G401 (cell line): ENCODE measurements at places on chromosomes 13 and 19. TPM values are rescaled to one million over a fixed set of nuclear protein-coding genes. Genes with fewer than 3 reads are reported as not detected.

PDE4C gene
- total RNA-seq, result 11.1 and 17.0 TPM in 2 replicates

RGCC gene
- 3.4 and 4.3 TPM in 2 replicates for total RNA-seq

CABP5 gene
- total RNA-seq, result not detected in 2 replicates

NLRP7 gene
- not detected in 2 replicates for total RNA-seq

ZNF584 gene
- 25.8 and 60.2 TPM in 2 replicates for total RNA-seq

SIGLEC9 gene
- total RNA-seq, result not detected in 2 replicates

PTPRS gene
- total RNA-seq, result 137 and 168 TPM in 2 replicates

ZNF497 gene
- 1.2 and 4.7 TPM in 2 replicates for total RNA-seq

IGFL1 gene
- total RNA-seq, result not detected in 2 replicates

TEX29 gene
- total RNA-seq, result not detected in 2 replicates

TMEM150B gene
- 1.9 TPM in 1 of 2 replicates, not detected in the other for total RNA-seq

RGS9BP gene
- 5.4 and 7.8 TPM in 2 replicates for total RNA-seq

ZNF726 gene
- total RNA-seq, result 1.7 and 8.4 TPM in 2 replicates

ZNF681 gene
- 4.1 and 7.0 TPM in 2 replicates for total RNA-seq

DNA sequence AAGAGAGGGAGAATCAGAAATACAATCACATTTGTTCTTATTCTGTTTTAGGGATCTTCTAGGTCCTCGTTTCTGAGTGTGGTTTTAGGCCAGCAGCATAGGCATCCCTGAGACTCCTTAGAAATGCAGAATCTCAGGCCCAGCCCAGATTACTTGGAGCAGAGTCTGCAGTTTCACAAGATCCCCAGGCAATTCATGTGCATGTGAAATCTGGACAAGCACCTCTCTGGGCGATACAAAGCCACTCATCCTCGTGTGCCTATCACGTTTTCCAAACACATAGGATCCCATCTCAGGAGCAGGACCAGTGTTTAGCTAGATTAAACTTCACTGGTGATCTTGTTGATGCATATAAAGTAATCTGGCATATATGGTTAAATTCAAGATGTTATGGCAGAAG, 87.2 kb downstream of the KL start:
- DNase-seq, result no peak

DNA sequence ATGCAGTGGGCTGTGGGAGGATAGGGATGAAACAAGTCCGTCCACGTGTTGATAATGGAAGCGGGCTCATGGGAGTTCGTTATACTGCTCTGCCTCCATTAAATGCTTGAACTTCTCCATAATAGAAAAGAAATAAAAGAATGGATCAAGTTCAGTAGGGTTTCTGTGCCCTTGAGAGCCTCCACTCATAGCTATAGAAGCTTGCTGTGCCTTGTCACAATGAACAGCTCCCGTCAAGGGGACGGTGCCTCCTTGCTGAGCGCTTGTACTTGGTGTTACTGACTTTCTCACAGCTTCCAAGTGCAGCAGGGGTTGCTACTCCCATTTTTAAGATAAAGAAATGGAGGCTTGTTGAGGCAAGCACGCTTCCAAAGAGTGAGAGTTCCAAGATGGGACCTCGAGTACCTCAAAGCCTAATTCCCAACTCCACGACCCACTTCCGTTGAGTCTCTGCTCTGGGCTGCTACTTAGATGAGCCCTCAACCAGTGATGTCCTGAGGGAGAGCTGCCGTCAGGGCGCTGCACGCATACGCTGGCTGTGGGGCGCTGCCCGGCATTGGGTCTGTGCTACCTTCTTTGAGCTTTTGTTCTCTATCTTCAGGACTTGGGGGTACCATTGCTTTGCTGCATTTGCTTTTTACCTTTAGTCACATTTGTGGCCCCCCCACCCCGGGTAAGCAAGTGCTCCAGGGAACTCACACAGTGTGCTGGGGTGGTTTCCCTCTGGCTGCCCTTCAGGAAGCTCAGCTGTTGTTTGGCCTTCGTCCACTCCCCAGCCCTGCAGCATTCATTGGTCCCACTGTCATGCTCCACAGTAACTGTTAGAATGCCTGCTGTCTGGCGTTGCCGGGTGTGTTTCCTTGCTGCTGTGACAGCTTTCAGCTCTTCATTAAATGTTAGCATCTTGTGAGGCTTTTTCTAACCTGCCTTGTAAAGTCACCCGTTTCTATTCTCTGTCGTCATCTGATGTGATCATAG, 9.5 kb downstream of the SNRNP70 start:
- DNase-seq, result peak; percentile 59

GRCh38 chr19:53388904-53389303, 6.0 kb upstream of the ZNF765 start:
- DNase-seq, result no peak

GRCh38 chr19:56333506-56333905, 18.9 kb upstream of the ZSCAN5A start:
- DNase-seq, result peak; percentile 11

DNA sequence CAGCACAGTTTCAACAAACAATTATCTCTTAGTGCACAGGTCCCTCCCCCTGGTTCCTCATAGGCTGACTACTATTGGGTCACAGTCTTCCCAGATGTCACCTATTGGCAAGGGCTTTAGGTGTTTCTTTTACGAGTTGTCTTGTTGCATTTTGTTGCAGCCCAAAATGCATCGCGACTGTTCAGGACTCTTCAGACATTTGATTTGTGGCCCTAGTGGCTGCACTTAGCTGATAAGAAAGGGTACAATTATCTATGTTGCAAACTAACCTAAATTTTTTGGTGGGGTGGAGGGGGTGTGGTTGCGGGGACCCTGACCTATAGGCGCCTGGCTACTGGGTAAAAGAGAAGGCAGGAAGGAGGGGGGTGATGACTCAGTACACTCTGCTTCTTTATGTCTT, 29.1 kb upstream of the ZNF714 start:
- no peak for DNase-seq

DNA sequence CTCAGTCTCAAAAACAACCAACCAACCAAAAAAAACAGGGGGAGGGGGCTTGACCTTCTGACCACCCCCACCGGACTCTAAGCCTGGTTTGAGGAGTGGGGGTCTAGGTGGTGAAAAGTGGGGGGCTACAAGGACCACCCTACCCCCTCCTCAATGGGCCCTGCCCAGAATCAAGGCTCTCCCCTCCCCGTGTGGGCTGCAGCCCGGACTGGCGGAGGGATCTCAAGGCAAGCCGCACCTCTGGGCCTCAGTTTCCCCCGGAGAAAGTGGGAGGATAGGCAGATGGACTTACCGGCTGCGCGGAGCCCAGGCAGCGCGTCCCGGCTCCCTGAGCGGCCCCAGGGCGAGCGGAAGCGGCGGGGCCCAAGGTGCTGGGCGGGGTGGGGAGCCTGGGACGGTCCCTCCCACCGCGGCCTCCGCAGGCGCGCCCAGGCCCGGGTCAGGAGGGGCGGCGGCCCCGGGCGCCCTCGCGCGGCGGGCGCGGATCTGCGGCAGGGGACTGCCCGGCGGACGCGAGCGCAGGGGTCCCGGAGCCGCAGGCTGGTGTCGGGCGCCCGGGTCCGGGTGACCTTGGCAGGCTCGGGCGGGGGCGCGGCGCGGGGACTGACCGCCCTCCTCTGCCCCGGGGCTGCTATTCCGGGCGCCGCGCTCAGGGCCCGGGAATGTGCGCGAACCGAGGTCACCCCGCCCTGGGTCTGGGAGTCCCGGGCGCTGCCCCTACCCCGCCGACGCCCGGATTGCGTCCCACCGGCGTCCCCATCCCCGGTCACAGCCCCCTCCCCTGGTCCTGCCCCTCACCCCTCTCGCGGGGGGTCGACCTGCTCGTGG, at the start of gene ADAMTSL5:
ADAMTSL5 (minus strand) TSS at position 349 of the 828 bp plus-strand sequence. CDS start 2,076 bp downstream, outside the sequence.
- DNase-seq, result no peak

DNA sequence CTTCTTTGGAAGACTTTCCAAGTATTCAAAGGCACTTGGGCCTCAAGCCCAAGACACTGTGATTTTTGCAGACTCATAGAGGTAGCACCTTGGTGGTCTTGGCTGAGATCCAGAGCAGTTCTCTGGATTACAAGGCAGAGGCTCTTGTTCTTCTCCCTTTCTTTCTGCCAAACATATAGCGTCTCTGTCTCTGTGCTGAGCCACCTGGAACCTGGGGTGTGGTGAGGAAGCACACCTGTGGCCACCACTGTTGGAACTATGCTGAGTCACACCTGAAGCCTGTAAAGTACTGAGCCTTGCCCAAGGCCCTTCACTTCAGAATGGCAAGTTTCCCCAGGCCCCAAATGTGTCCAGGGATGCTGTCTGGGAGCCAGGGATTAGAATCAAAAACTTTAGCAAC, 127.5 kb downstream of the FREM2 start:
- no peak for DNase-seq

GRCh38 chr13:66780814-66781213, 449.3 kb downstream of the PCDH9 start:
- no peak for DNase-seq

- DNase-seq, result no peak
Observed at GRCh38 chr19:6765738-6766356, 1.4 kb downstream of the SH2D3A start.

DNA sequence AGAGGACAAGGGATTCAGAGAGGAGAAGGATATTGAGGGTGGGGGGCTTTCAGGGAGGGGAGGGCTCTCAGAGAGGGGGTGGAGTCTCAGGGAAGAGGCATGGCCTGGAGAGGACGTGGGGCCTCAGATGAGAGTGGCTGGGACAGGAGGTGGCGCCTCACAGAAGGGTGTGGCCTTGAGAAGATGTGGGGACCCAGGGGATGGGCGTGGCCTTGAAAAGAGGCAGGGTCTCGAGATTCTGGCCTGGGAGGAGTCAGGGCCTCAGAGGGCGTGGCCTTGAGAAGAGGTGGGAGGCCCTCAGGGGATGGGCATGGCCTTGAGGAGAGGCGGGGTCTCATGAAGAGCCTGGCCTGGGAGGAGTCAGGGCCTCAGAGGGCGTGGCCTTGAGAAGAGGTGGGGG, 23.7 kb upstream of the TNFSF14 start:
- no peak for DNase-seq

DNA sequence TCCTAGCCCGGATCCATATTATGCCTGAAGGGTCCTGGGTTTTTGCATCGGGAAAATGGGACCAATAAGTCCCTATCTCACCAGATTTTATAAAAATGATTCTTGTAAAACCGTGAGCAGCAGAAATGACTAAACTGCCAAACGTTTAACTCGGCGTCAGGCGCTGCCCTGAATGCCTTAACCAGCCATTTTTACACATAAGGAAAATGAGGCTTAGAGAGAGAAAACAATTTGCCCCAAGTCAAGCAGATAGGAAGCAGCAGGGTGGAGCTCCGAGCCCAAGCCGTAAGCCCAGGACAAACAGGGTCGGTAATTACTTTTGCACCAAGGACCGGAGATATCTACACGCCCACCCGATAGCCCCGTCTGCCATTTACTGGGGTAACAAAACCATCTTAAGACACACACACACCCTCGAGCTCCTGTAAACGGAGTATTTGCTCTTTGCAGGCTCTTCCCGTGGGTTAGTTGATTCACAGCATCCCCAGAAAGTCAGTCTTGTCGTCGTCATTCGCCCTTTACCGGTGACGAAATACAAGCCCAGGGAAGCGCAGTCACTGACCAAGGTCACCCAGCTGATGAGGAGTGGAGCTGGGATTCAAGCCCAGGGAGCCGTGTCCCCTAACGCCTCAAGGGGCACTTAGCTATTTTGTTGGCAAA, 16.0 kb upstream of the MRI1 start:
- DNase-seq, result no peak

DNA sequence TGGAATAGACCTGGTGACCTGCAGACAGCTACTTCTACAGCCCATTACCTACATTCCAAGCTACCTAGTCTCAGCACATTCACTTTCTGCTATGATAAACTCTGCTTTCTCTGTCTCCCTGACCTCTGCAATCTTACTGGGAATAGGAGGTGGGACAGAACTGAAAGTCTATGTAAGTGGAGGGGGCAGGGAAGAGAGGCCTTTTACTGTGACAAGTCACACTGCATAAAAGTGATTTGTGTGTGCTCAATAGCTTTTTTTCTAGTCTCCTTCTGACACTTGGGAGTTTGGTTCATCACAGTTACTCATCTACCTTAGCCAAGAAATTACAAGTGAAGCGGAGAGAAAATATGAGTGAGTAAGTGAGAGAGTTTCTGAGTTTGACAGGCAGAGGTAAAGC, 322.4 kb downstream of the OLFM4 start:
- DNase-seq, result no peak

DNA sequence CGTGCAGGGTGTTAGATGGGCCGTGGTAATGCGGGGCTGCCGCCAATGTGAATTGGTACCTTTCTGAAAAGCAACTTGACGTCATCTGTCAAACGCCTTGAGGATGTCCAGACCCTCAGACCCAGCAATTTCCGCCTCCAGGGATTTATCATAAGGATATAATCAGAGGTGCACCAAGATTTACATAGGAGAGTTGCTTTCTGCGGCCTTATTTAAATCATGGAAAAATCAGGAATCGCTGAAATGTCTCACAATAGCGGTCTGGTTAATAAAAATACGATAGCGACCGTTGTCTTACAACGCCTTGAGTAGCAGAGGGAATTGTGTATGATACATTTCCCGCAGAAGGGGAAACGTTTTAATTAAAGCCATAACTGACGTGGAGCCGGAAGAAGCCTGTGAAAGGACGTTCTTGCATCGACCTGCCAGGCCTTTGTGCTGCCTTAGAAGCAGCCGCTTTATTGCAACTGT, 32.3 kb upstream of the NDUFS7 start:
- DNase-seq, result no peak

- DNase-seq, result no peak
Observed at GRCh38 chr19:17648786-17649185, 39.4 kb downstream of the UNC13A start.

DNA sequence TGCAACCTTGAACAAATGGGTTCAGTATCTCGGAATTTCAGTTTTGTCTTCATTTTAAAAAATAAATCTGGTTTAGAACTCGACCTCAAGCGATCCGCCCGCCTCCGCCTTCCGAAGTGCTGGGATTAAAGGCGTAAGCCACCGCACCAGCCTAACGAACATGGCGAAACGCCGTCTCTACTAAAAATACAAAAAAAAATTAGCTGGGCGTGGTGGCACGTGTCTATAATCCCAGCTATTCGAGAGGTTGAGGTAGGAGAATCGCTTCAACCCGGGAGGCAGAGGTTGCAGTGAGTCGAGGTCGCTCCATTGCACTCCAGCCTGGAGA, 571 bp downstream of the ZNF302 start:
- DNase-seq, result no peak

DNA sequence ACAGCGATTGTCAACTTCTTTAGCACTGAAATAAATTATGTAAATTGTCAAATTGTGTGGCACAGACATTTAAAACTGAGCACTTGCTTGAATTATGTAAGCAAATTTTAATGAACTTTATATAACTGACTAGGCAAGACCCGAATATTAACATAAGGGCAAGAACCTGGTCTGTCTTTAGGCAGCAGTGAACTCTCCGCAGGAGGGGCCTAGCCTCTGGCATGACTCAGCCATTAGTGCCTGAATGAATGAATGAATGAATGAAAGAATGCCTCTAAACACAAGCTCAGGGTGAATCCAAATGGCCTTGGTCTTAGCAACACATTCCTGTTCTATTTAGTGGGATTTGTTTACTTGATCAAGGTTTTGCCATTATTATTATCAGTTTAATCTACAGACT, 654.7 kb upstream of the ARGLU1 start:
- DNase-seq, result no peak

- no peak for DNase-seq
Observed at GRCh38 chr13:114310956-114311355, 3.3 kb upstream of the CHAMP1 start.

GRCh38 chr13:73368608-73369007, 309.8 kb downstream of the KLF5 start:
- no peak for DNase-seq
